ENCODE measurements at places on chromosomes 12 and 14.

DNA sequence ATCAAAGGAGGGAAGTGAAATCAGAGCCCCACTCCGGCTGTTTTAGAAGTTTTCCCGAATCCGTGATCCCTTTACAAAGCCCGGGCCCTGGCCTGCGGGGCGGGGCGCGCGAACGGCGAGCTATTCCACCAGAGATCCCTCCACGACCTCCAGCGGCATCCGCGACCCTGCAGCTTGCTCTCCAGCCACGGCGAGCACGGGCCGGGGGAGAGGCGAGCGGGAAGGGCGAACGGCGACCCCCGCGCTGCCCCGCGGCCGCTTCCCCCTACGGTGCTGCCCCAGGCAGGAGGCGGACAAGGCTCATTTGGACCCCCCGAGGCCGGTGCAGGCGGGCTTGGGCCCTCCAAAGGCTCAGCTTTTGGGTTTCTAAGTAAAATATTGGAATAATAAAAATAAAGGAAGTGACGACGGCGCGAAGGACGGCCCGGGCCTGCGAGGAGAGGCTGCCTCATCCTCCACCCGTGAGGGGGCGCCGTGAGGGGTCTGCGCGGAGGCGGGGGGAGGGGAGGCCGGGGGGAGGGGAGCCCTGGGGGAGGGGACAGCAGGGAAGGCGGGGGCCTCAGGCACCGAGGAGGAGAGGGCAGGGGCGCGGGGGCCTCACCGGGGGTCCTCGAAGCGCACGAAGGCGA, 613 bp downstream of the SRSF9 start:
- DNase-seq: no peak

- DNase-seq: no peak
Measured at GRCh38 chr12:61311413-61311812, 948.8 kb upstream of the USP15 start.

DNA sequence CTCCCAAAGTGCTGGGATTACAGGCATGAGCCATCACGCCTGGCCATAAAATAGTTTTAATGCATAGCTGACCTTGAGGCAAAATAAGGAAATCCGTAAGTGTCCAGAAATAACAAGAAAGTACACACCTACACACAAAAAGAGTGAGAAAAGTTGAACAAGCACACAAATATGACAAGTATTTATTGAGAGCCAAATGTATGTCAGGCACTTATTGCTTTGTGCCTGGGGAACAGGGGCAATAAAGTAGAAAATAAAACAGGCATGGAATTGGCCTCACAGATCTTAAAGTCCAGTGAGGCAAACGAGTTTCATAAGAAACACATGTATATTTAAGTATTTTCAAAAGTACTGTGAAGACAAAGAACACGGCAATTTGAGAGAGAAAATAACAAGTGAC, 103.7 kb downstream of the ERGIC2 start:
- DNase-seq: no peak

DNA sequence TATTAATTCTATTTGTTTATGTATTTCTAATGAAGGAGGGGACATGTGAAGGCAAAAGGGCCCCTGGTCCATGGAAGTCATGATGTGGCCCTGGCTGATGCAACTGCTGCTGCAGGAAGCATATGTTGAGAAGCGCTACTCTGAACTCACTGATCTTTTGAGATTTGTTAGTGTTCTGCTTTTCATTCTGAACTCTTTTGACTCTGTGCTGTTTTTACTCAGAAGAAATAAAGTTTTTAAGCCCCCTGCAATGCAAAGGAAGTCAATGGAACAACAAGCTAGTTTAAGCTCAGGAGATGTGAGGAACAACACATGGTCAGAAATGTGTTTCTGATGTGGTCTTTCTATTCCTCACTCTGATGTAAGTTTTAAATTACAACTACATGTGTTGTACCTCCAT, 88.9 kb upstream of the BTG1 start:
- DNase-seq: no peak

- DNase-seq: no peak
Measured at GRCh38 chr14:100004392-100004791, 60.8 kb upstream of the EVL start.

All from esophagus squamous epithelium (tissue), 5 donors.